ENCODE measurements at places on chromosomes 12 and 14. TPM values are rescaled to one million over a fixed set of nuclear protein-coding genes. Genes with fewer than 3 reads are reported as not detected.

Gene SRGAP1
- 4.4 TPM for total RNA-seq

Gene GLIPR1L1
- not detected for total RNA-seq

Gene POTEM
- not detected for total RNA-seq

Gene GRIP1
- total RNA-seq: not detected

Gene GNG2
- 32.5 TPM for total RNA-seq

Gene ALKBH2
- total RNA-seq: 12.3 TPM

All from cardiac atrium fibroblast (primary cell).